Cerebellar nuclear complex (tissue), 1 donor: ENCODE measurements at places on chromosomes 2 and 18.

GRCh38 chr18:22267225-22267624 lies 97.8 kb downstream of the GATA6 start:
- no peak for DNase-seq

GRCh38 chr2:161415034-161415986 lies 787 bp upstream of the TBR1 start:
- DNase-seq = no peak

- DNase-seq = no peak
These were observed 420.2 kb downstream of the THSD7B start for GRCh38 chr2:137185378-137186078.

DNA sequence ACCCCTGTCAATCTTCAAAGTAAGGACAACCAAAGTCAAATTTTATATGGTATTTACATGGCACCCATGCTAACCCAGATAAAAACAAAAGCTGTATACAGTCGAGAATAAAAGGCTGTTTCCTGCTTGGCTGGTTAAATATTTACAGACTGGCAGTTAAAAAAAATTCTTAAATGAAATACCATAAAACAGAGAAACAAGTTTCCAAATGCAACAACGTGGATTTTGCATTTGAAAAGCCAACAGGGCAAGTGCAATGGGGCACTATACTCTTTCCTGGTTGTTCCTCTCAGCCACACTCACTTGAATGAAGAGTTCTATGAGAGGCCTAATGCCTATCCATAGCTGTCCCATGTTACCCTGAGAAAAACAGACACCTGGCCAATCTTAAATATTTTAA lies 6.1 kb upstream of the NR4A2 start:
- no peak for DNase-seq

DNA sequence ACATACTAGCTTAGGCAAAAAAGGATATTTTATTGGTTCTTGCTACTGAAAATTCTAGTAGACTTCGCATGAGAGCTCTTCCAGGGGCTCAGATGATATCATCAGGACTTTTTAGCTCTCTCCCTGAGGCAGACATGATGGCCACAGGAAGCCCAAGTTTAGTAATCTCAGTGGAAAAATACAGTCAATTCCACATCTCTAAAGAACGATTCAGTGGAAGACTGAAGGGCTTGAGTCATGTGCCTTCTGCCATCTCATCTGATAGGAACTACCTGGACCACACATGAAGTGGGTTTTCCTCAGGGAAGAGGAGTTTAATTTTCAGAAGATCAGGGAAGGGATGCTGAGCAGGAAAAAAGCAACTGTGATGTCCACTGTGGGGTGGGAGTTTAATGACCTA lies 117.3 kb downstream of the TTC27 start:
- DNase-seq = no peak

GRCh38 chr2:34365932-34366331 lies 766.8 kb upstream of the FAM98A start:
- DNase-seq = no peak

- no peak for DNase-seq
These were observed 99.6 kb downstream of the TXNL1 start for GRCh38 chr18:56538746-56539145.

- DNase-seq = no peak
These were observed 14.8 kb downstream of the ASPRV1 start for GRCh38 chr2:69946351-69947324.

DNA sequence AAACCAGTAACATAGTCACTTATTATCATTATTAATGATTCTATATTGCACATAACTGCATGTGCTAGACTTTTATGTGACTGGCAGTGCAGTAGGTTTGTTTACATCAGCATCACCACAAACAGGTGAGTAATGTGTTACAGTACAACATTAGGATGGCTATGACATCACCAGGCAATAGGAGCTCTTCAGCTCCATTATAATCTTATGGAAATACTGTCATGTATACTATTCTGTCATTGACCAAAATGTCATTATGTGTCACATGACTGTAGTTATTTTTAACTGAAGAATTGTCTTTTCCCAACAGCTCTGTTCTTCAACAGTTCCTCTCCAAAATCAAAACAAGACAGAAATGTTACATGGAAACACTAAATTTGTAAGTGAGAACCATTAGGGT lies 96.3 kb downstream of the C18orf54 start:
- no peak for DNase-seq

DNA sequence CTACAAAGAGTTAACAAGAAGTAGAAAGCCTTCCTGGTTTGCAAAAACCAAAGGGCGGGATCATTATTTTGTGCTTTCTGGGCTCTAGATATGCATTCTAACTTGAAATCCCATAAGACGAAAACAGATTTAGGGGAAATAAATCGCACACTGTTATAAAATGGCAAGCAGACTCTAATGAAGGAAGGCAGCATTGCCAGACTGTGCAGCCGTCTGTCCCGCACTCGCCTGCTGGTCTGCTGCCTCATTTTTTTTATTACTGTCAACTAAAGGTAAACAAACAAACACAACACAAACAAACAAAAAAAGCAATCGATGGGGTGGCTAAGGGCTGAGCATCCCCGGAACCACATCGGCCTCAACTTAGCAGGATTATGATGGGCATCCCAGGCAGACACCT lies 24.4 kb downstream of the ZNF521 start:
- DNase-seq = no peak

- no peak for DNase-seq
These were observed 23.1 kb upstream of the FAHD2A start for GRCh38 chr2:95379371-95379831.

DNA sequence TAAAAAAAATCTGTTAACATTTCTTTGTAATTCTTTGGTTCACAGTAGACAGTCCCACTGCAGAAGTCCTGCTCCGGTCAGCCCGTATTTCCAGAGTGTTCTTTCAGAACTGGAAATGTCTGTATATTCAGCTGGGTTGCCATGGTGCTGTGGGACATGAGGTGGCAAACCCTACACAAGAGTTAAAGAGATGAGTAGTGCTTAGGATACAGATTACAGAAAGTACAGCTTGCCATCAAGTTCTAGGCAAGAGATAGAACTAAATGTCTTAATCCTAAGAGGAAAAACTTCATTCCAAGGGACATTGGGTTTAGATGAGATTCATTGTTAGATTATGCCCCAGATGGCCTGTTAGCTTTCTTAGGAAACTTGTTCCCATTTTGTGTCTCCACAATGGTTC lies 60.1 kb downstream of the FMNL2 start:
- DNase-seq = no peak

DNA sequence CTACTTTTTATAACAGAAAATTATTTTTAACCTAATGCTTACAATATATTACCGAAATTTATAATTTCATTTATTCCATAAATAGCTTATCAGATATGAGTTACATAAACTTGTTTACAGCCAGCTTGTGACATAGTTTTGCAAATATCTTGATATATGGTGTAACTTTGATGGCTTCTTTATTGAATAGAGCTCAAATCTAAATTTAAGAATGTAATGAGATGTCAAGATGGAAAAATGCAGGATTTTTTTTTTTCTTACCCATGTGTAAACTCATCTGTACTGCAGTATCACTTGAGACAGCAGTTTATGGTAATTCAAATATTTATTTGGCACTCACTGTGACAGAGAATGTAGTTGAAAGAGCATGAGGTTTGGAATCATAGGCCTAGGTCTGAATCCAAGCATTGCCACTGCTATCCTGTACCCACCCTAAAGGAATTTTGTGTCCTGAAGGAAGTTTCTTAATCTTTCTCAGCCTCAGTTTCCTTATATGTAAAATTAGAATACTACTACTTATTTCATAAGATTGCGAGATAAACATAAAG lies 3.8 kb downstream of the CREB1 start:
- no peak for DNase-seq

- DNase-seq = no peak
These were observed 302.3 kb downstream of the IRS1 start for GRCh38 chr2:226497146-226497909.

GRCh38 chr2:64773461-64774118 lies 119.9 kb upstream of the SERTAD2 start:
- DNase-seq = no peak

DNA sequence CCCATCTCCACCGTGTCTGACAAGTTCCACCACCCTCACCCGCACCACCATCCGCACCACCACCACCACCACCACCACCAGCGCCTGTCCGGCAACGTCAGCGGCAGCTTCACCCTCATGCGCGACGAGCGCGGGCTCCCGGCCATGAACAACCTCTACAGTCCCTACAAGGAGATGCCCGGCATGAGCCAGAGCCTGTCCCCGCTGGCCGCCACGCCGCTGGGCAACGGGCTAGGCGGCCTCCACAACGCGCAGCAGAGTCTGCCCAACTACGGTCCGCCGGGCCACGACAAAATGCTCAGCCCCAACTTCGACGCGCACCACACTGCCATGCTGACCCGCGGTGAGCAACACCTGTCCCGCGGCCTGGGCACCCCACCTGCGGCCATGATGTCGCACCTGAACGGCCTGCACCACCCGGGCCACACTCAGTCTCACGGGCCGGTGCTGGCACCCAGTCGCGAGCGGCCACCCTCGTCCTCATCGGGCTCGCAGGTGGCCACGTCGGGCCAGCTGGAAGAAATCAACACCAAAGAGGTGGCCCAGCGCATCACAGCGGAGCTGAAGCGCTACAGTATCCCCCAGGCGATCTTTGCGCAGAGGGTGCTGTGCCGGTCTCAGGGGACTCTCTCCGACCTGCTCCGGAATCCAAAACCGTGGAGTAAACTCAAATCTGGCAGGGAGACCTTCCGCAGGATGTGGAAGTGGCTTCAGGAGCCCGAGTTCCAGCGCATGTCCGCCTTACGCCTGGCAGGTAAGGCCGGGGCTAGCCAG lies 1.2 kb downstream of the ONECUT2 start:
- no peak for DNase-seq

- no peak for DNase-seq
These were observed 125.1 kb downstream of the ATL2 start for GRCh38 chr2:38251940-38252339.

GRCh38 chr18:21857871-21858270 lies 117.3 kb downstream of the MIB1 start:
- no peak for DNase-seq

DNA sequence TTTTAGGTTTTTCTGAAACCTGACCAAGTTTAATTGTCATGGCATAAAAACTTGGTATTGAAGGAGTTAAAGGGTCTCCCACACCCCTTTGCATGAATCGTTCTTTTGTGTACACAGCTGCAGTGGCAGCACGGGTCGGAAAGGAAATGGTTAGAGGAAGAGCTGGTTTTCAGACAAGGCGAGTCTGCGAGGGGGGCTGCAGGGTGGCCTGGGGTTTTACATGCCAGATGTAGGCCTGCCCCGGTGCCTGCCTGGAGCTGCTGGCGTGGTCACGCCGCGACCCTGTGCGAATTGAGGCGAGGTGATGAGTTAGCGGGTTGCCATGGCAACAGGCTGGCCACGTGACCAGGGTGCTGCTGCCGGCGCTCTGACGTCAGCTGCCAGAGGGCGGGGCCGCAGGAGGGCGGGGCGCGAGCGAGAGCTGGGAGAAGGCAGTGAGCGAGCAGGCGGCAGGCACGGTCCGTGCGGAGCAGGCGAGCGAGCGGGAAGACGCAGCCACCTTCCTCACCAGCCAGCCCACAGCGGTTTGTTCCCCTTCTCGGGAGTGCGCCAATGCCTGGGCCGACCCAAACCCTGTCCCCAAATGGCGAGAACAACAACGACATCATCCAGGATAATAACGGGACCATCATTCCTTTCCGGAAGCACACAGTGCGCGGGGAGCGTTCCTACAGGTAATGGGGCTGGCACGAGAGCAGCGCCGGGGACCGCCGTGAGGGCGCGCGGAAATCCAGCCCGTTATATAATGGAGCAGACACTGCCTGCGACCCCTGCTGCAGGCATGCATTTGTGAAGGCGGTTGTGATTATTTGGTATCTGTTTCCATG lies at the start of gene MAPRE2:
TSS of gene MAPRE2 (plus strand) at position 426 of the 827 bp plus-strand sequence. CDS start at position 553, 127 bp downstream.
- peak; percentile 91 for DNase-seq

- no peak for DNase-seq
These were observed 18.6 kb downstream of the LYPD1 start for GRCh38 chr2:132651115-132652045.

GRCh38 chr2:221380062-221380461 lies 192.0 kb downstream of the EPHA4 start:
- DNase-seq = no peak

- DNase-seq = no peak
These were observed 40.1 kb downstream of the CRACDL start for GRCh38 chr2:98895901-98896300.
